NCI-H187 (cell line): ENCODE measurements at places on chromosomes 2 and 18.

GRCh38 chr2:950080-950966, at the start of gene SNTG2:
Gene SNTG2 (plus strand): TSS chr2:950849. CDS start chr2:950997, 148 bp downstream.
- DNase-seq: peak; percentile 62

GRCh38 chr18:63487676-63488075, 10.9 kb downstream of the SERPINB5 start:
- DNase-seq: no peak

DNA sequence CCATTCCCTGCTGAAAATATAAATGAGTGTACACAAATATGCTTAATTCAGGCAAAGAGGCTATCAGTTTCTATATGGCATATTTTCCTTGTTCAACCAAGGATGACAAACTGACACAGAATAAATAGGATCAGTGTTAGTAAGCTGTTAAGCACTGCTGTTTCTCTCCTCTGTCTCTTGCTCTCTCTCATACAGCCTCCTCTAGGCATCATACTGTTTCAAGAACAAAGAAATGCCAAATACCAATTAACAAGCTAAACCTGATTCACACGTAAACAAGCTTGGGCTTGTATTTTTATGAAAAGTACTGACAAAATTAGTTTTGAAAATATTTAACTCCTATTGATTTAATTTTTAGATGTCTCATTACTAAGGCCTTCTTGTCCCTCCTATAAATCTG, 1027.2 kb upstream of the ACVR2A start:
- no peak for DNase-seq

GRCh38 chr2:77864426-77864825, 342.2 kb upstream of the LRRTM4 start:
- DNase-seq: no peak

DNA sequence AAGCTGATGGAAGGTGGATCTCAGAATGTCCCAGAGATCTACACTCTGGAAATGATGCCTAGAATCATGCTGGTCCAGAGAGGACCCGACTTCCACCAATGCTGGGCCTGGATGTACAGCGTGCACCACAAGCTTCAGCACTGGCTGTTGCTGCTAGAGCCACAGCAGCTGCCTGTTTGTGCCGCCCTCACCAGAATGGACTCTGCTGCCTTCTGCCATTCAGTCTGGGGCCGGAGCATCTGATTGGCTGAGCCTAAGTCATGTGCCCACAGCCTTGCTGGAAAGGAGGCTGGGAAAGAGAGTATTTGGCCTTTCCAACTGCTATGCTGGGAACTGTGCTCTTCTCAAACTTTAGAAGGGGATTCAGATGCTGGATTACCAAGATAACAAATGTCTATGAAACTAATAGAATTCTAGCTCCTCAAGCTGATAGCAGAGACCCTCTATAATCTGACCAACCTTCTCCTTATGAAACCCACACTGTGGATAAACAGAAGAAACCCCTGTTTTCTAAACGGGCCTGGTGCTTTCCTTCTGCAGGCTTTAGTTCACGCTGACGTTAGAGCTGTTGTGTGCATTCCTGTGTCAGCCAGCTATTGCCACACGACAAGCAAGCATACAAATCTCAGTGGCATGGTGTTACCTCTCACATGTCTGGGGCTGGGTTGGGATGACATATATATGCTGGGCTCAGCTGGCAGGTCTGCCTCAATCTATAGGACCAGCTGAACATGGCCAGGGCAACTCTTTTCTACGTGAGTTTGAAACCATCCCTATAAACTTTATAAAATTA, 4.1 kb upstream of the LOXHD1 start:
- no peak for DNase-seq

GRCh38 chr2:72145289-72145657, 2.4 kb downstream of the CYP26B1 start:
- DNase-seq: no peak

DNA sequence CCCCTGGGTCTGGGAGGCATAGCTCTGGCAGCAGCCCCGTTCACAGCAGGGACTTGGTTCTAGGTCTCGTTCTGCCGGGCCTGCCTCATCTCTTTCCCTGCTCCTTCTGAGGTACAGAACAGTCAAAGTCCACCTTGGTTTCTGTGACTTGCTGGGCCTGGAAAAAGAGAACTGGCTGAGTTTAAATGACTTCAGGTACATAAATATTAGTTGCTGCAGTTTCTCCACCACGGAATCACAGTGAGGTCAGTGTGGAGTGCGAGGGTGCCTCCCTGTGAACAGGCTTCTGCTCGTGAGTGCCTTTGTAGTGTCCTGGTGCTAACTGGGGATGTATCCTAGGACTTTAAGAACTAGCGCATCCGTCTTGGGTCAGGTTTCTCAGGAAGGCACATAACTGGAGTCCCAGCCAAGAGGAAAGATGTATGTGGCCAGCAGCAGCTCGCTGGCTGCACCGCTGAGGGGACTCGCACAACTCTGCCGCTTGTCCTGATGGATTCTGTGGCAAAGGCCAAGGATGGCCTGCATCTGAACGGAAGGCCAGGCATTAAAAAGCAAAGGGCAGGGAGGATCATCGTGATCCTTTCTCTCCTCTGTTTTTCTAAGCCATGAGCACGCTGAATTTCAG, 188.6 kb downstream of the SH3RF3 start:
- no peak for DNase-seq

GRCh38 chr2:181621779-181622490, 35.0 kb downstream of the CERKL start:
- no peak for DNase-seq

GRCh38 chr2:37982147-37982582, 57.1 kb downstream of the RMDN2 start:
- peak; percentile 71 for DNase-seq

GRCh38 chr2:69776886-69777785, 35.2 kb downstream of the ANXA4 start:
- DNase-seq: no peak

- DNase-seq: no peak
Observed at GRCh38 chr18:38427234-38427633, 861.6 kb upstream of the CELF4 start.

- no peak for DNase-seq
Observed at GRCh38 chr2:158756976-158757375, 38.1 kb upstream of the DAPL1 start.

GRCh38 chr2:118525346-118525745, 322.1 kb downstream of the EN1 start:
- no peak for DNase-seq

GRCh38 chr2:65605058-65605742, 172.8 kb upstream of the SPRED2 start:
- no peak for DNase-seq
